Hippocampal formation (tissue), 2 donors: ENCODE measurements at places on chromosomes 2 and 18.

DNA sequence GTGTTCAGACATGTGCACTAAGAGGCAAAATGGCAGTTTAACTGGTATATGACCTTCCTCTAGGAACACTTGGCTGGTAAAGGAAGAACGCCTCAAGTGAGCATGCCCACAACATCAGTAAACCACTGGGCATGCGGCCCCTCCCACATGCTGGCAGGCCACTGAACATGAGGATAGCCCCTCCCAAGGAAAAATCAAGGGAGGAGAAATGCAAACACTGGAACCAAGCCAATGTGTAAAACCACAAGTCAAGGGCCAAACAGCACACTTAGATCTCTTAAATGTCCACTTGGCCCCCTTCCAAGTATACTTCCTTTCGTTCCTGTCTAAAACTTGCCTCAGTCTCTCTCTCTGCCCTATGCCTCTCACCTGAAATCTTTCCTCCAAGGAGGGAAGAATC lies 980.8 kb downstream of the TSN start:
- no peak for DNase-seq

GRCh38 chr2:233990261-233990798 lies 60.2 kb upstream of the SPP2 start:
- no peak for DNase-seq

GRCh38 chr2:241363426-241363825 lies 7.3 kb downstream of the FARP2 start:
- no peak for DNase-seq

DNA sequence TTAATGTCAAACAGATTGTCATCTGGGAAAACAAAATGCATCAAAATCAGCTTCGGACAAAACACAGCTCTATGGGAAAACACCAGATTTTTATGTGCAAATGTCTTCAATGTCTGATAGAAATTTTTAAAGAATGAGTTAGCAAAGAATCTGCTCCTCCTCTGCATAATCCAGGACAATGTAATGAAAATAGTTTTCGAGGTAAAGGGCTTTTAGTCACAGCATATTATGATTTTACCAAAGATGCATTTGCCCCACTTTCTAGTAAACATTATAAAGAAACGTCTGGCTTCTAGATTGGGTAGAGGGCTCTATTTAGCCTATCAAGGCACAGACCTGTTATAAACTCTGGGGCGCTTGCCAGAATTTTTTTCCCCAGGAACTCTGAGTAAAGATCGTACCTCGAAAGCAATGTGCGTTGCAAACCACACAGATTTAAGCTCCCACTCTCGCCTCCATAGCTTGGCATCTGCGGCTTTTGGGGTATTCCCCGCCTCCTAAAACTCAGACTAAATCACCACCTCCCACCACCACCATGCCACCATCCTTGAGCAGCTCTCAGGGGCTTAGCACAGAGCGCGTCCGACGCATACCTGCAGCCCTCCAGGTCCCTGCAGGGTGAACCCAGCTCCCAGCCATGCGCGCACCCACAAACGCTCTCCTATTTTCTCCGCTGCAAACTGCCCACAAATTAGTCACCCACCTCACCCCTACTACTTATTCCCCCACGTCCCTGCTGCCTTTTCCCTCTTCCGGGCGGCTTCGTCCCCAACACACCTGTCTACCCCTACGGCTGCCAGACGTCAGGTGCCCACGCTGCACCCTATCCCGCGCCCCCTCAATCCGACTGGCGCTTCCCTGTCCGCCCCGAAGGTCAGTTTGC lies 829 bp downstream of the ACVR1C start:
- no peak for DNase-seq

DNA sequence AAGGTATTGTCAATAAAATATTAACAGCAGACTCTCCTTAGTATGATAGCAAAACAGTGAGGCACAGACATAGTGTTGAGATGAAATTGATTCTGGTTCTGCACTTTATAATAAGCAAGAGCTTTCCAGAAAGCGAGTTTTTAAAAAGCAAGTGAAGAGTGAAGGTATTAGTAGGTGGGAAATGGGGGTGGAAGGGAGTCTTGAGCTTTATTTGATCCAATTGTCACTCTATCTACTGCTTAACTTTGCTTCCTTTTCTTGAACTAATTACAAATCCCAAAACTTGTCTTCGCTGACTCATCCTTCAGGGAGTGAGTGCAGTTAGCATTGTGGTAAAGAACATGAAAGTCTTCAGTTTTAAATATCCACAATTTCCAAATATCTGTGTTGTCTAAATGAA lies 120.6 kb upstream of the BOD1L2 start:
- no peak for DNase-seq

DNA sequence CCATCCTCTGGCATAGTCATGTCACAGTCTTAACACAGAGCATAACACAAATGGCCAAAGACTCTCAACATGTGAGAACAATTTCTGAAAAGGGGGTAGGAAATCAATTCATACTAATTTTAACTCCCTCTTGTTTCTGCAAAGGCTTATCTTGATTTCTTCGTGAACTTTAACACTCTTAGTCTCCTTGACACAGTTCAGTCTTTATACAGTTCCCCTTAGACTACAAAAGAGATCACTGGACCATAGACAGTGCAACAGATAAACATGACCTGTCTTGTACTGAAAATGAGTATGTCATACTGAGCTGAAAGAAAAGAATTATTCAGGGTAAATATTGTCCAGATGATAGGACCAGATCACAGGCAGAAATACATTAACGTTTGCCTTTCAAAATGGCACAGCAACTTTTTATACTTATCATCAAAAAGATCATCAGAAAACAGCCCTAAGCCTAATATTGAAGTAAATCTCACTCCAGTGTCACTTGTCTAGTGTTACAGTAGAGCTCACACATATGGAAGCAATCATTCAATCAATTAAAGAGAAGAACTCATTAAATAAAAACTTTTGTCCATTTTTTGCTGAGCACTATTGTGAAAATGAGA lies 56.4 kb upstream of the VRK2 start:
- DNase-seq: no peak

GRCh38 chr2:62054029-62054791 lies 141.7 kb upstream of the B3GNT2 start:
- DNase-seq: no peak

DNA sequence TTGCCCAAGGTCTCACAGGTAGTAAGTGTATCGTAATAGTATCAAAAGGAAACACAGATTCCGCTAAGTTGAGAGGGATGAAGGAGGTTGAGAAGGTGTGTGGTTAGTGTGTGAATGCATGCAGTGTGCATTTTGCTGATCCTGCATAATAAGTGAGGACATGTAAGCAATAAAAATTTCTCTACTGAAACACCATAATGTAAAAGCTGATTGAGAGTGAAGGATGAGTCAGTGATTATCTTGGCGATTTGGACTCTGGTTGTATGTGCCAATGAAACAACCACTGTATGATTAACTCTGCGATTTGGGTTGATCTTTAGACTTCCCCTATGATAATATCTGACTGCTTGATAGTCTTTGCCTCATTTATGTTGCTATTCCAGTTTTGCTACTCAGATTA lies 16.7 kb upstream of the ADGRF3 start:
- no peak for DNase-seq

DNA sequence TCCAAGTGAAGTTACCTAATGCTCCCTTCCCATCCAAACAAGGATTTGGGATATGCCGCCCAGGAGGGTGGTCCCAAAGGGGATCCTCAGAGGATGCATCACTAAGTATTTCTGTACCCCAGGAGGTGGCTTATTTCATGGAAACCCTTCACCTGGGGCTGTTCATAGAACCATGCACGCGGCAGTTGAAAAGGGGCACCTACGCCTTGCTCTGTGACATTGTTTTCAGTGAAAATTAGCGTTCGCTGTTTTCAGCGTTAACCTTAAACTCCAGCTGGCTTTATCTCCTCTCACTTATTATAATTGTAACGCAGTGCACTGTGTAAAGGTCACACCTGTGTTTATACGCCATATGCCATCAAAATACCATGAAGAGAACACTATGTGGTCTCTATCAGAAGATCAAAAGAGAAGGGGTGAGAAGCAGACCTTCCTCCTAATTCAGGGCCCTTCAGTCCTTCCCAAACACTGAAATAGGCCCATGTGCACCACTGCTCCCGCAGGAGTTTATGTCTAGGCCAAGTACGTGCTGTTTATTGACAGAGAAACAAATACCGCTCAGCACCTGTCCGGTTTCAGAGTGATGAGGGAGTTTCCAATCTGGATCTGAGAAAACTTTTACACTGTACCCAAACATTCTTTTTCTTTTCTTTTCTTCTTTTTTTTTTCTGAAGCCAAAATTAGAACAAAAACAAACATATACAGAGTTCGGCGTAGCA lies 162.1 kb downstream of the BCL2 start:
- DNase-seq: no peak
